ENCODE measurements at places on chromosomes 13 and 19.

DNA sequence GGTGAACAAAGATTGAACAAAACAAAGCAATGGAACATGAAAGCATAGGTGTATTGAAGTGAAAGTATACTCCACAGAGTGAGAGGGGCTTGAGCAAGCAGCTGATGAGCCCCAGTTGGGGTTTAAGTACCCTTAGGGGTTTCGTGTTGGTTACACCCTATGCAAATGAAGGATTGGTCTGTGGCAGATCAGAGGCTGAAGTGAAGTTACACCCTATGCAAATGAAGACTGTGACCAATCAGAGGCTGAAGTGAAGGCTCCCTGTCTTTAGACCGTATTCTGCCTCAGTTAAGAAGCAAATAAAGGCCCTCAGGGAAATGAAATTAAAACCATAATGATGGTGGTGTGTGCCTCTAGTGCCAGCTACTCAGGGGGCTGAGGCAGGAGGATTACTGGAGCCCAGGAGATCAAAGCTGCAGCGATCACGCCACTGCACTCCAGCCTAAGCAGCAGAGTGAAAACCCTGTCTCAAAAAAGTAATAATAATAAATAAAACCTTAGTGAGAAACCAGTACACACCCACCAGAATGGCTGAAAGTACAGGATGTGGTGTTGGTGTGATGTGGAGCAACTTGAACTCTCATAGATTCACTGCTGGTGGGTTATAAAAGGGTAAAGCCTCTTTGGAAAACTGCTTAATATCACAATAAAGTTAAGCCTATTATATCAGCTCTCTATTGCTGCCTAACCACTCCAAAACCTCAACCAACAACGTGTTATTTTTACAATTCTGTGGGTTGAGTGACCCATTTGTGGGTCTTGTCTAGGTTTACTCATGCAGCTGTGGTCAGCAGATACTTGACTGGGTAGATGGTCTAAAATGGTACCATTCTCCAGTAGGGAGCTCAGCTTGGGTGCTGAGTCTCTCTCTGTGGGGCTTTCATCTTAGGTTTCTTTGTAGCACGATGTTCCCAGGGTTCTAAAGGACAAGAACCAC lies 12.8 kb upstream of the UPF3A start:
- no peak for DNase-seq

GRCh38 chr19:41904118-41904870 lies 21.3 kb downstream of the ARHGEF1 start:
- DNase-seq = no peak

GRCh38 chr13:113029487-113030258 lies 60.7 kb downstream of the MCF2L start:
- DNase-seq = peak; percentile 12

DNA sequence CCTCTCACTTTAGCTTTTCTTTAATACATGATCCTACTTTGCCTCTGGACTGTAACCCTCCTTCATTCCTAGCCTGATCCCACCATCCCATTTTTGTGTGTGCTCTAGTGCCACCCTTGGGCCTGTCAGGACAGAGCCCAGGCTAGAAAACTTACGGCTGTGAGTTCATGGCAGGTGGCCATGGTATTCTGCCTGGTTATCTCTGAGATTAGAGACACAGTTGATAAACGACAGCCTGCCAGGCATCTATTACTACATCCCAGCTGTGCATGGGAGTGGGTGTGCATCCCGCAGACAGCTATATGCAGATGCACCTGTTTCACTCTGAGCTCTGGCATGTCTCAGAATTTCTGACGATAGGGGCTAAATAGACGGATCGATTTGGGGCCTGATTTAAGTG lies 110.9 kb downstream of the HS6ST3 start:
- no peak for DNase-seq

DNA sequence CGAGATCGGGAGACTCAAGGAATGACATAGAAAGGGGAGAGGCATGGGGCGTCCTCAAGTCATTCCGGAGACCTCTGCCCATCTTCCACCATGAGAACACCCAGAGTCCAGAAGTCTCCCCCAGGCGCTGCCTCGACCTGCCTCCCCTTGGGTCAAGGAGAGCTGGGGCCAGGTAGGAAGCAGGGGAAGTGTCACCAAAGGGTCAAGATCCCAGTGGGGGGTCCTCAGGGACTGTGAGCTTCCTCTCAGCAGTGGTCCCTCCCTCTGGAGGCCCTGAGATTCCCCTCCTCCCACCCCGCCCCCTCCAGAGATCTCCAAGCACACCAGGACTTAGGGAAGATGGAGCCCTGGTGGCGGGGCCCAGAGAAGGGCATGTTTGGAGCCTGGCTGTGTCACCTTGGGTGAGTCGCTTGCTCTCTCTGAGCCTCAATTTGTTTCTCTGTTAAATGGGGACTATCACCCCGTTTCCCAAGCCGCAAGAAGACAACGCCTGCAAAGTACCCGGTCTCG lies 919 bp downstream of the DACT3 start:
- no peak for DNase-seq

DNA sequence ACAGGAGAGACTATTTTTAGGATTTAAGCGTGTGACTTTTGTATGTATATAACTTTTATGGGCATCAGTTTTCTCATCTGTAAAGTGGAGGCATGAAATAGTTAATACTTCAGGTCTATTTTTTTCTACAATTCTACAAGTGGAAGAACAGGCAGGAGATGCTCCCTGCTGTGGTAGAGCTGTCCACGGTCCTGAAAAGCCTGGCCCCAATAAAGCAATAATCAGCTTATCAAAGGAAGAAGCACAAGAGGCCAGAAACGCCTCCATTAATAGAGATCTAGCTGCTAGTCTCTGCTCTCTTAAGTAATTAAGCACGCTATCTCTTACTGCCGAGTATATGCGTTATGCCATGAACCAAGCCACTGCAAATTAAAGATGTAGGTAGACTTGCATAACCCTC lies 28.0 kb upstream of the WASF3 start:
- no peak for DNase-seq

GRCh38 chr19:41456342-41456918 lies 13.5 kb downstream of the ERICH4 start:
- DNase-seq = no peak

- DNase-seq = no peak
Measured at GRCh38 chr19:4216846-4217245, 12.5 kb upstream of the EBI3 start.

- no peak for DNase-seq
Measured at GRCh38 chr13:110387451-110388107, 80.5 kb downstream of the COL4A2 start.

DNA sequence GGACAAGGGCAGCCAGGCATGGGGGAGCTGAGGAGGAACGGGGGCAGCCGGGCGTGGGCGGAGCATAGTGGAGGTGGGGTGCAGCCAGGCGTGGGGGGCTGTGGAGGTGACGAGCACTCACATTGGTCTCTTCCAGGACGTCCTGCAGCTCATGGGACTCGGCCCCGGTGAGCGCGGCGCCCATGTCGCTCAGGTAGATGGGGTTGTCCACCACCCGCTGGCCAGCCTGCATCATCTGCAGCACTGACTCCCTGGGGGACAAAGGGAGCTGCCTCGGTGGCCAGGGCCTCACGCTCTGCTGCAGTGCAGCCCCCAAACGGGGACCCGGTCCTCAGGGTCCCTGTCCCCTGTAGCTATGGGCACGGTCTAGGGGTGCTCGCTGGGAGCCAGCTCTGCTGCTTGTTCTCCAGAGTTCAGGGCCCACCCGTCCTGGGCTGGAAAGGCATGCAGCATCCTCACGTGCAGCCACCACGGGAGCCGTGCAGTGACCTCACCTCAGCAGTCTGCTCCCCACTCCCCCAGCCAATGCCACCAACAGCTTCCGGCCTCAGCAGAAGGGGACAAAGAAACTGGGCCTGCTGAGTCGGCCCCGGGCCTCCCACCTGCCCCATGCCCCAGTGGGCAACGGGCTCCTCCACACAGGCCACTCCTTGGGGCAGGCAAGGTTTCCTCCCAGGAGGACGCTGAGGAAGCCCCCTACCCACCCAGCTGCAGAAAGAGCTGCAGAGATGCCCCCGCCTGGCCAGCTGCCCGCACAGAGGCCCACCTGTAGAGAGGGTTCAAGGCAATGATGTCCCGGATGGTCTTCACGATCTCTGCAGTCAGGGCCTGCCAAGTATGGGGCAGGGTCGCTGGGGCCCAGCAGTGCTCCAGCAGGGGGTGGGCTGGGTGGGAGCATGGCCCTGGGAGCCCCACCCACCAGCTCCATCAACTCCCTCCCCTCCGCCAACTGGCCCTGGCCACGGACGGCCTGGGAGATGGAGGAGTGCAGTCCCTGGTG lies 12.1 kb downstream of the LONP1 start:
- DNase-seq = no peak

DNA sequence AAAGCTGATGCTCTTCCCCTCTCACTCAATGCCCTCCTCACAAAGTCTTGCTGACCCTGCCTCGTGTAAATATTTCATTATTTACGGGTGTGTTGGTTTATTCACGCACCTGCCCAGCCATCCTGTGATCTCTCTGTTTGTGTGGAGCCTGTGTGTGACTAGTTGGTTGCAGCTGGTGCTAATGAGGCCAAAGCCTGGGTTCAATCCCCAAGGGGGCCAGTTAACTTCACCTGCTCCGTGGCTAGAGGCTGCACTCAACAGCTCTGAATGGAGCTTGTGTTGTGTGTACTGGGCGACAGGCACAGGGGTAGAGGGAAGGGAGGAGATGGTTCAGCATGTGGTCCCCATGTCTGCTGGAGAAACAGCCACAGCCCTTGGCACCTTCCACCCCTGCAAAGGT lies 109.5 kb downstream of the DNAJC15 start:
- no peak for DNase-seq

- DNase-seq = no peak
Measured at GRCh38 chr19:310781-311496, 19.7 kb upstream of the PLPP2 start.

- no peak for DNase-seq
Measured at GRCh38 chr19:17263712-17264640, 569 bp downstream of the USHBP1 start.

DNA sequence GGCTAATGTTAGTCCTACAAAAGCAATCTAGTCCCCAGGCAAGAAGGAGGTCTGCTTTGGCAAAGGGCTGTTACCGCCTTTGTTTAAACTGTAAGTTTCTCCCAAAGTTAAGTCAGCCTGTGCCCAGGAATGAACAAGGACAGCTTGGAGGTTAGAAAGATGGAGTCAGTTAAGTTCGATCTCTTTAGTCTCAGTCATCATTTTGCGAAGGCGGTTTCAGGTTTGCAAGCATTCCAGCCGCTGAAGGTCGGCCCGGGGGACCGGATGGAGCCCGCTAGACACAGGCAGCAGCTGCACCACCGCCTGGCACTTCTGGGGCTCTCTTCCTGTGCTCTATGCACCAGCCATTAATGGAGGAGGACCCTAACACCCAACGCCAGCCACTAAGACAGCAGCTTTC lies 91.3 kb downstream of the STK24 start:
- DNase-seq = no peak

DNA sequence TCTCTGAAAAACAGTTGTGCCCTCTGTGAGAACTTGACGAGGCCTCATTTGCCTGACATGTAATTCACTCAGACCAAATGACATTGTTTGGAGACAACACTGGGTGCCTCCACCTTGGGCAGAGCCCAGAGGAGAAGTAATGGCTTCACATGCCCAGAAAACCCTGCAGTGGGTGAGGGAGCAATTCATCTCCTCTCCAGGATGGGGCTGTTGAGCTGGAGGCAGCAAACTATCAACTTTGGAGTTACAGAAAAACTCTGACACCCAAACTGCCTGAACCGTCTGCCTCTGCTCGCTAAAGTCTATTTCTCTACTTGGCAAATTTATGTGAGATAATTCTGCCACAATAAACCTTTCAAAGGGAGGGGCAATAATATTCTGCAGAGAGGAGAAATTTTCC lies 146.9 kb downstream of the DCLK1 start:
- DNase-seq = no peak

DNA sequence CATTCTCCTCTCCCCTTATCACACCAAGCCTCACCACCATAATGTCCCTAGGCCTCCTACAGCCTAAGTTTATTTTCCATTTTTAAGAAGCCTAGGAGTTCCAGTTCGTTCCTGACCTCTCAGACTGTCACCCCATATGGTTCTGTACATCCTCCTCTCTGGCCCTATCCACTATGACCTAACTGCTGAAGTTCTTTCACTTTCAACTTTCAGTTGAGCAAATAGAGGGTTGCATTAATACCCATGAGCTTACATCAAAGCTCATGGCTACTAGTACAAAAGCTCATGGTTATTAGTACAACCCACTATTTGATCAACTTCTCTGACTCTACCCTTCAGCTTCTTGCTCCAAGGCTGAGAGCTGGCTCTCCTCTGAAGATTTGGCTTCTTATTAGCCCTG lies 72.9 kb downstream of the FGF14 start:
- DNase-seq = no peak

DNA sequence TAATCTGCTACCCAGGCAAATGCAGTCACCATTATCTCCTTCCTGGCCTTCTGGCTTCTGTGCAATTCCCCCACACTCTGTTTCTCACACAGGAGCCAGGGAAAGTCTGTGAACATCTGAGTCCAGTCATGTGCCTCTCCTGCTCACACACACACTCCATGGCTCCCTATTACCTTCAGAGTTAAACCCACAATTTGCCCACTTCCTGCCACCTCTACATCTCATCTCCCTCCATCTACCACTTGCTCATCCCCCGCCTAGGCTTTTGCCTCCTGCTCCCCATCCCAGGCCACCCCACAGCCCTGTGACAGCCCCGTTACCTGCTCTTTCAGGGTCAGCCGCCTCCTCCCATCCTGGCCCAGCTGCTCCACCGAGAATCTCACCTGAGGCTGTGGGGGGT lies 13.5 kb downstream of the IL12RB1 start:
- DNase-seq = no peak

- no peak for DNase-seq
Measured at GRCh38 chr13:88217883-88218282, 546.7 kb downstream of the SLITRK5 start.

DNA sequence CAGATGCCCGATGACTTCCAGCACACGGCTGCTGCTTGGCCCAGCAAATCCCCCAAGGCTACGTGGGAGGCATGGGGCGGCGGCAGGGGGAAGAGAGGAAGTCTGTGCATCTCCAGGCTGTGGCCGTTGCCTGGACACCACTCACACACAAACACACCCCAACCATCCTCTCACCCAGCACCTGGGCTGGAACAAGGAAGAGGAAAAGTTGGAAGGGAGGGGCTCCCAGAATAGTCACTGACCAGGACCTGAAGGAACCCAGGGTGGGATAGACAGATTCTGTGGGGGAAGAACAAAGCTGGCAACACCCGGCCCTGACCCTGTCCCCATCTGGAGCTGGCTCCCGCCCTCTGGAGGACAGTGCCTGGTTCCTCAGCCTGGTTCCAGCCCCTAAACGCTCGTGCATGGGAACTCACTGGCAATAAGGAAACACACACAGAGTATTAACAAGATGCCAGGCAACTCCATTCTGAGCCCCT lies 11.2 kb downstream of the PPP6R1 start:
- no peak for DNase-seq
